CD4-positive, alpha-beta memory T cell (primary cell): ENCODE measurements at places on chromosomes 12 and 14. TPM values are rescaled to one million over a fixed set of nuclear protein-coding genes. Genes with fewer than 3 reads are reported as not detected.

VRTN gene
- not detected for total RNA-seq

OAS2 gene
- 77.4 TPM for total RNA-seq

DPPA3 gene
- not detected for total RNA-seq

TEAD4 gene
- not detected for total RNA-seq

PKP2 gene
- 0.86 TPM for total RNA-seq

DNA sequence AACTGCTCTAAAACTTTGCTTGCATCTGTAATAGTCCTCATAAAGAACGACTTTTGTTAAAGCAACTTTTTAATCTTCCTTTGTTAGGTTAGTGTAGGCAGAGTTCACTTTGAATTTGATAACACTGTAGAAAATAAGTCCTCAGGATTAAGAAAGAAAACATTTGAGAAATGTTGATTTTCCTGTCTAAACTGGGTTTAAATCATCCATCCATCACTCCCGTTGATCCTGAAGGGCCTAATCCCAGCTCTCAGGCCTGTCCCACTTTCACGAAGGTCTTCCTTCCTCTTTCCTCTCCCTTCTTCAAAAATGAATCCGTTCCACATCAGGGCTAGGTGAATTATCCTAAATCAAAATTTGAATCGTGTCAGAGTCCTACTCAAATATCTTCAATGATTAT is 36.9 kb downstream of the SLC2A14 start:
- no peaks in the 10 kb centered on the region for H3K4me1 ChIP-seq
- no peaks in the 10 kb centered on the region for H3K36me3 ChIP-seq
- no peak overlapping the region for H3K27ac ChIP-seq
- no peak for DNase-seq

GRCh38 chr12:29732191-29732590 is 51.6 kb downstream of the TMTC1 start:
- no peak overlapping the region for H3K27ac ChIP-seq
- no peaks in the 10 kb centered on the region for H3K4me1 ChIP-seq
- no peaks in the 10 kb centered on the region for H3K36me3 ChIP-seq
- H3K27me3 ChIP-seq, result no peaks in the 10 kb centered on the region
- DNase-seq, result no peak
- no peak overlapping the region for H3K4me3 ChIP-seq

GRCh38 chr12:132079200-132079599 is 64.9 kb downstream of the DDX51 start:
- H3K4me3 ChIP-seq, result no peak overlapping the region
- DNase-seq, result no peak
- H3K36me3 ChIP-seq, result peaks cover 46% of the 10 kb centered on the region

GRCh38 chr12:53795927-53796326 is 44.1 kb upstream of the CISTR start:
- H3K4me1 ChIP-seq, result no peaks in the 10 kb centered on the region
- H3K4me3 ChIP-seq, result no peak overlapping the region
- no peak for DNase-seq

- no peaks in the 10 kb centered on the region for H3K27me3 ChIP-seq
- H3K4me1 ChIP-seq, result no peaks in the 10 kb centered on the region
- H3K27ac ChIP-seq, result no peak overlapping the region
- no peak for DNase-seq
These were observed 208.9 kb downstream of the PAH start for GRCh38 chr12:102708108-102708507.

GRCh38 chr14:104358528-104359300 is 220.3 kb downstream of the KIF26A start:
- no peak overlapping the region for H3K4me3 ChIP-seq
- no peaks in the 10 kb centered on the region for H3K36me3 ChIP-seq
- no peak for DNase-seq
- H3K4me1 ChIP-seq, result no peaks in the 10 kb centered on the region
- no peaks in the 10 kb centered on the region for H3K27me3 ChIP-seq
- H3K27ac ChIP-seq, result no peak overlapping the region

DNA sequence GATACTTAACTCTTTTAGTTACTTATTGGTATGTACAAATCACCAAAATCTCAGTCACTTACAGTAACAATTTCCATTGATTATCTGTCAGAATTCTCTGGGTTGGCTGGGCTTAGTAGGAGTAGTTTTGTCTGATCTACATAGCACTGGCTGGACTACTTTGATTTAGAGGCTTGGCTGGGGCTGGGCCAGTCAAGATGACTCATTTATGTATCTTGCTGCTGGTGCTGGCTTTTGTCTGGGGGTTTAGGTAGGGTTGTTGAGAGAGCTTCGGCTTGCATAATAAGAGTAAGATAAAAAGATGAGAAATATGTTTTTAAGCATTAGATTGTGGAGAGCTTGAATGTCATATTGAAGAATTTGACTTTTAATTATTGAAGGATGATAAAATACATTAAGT is 1093.7 kb downstream of the SLC6A15 start:
- no peaks in the 10 kb centered on the region for H3K4me1 ChIP-seq
- no peak overlapping the region for H3K27ac ChIP-seq
- H3K27me3 ChIP-seq, result no peaks in the 10 kb centered on the region
- H3K36me3 ChIP-seq, result no peaks in the 10 kb centered on the region
